ENCODE measurements at places on chromosomes 1 and 21.

GRCh38 chr1:220067269-220068204 is 21.2 kb upstream of the EPRS1 start:
- DNase-seq: no peak

DNA sequence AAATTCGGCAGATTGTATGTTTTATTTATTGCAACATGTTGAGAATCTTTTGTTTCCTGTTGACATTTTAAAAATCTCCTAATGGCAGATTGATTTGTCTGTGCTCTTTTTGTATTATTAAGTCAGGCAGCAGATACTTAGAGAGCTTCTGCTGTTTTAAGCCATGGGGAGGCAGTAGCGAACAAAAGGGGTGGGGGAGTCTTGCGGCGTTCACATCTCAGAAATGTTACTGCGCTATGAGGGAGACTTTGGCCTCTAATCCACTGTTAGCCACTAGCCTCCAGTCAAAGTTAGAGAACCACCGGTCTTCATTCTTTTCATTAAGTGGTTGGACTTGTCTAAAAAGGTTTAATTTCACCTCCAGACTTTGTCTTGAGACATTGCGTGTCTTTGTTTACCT is 93.6 kb downstream of the DYRK1A start:
- no peak for DNase-seq

GRCh38 chr1:221815660-221816059 is 73.8 kb upstream of the DUSP10 start:
- no peak for DNase-seq

GRCh38 chr1:204507317-204508105 is 8.7 kb upstream of the MDM4 start:
- DNase-seq: peak; percentile 52

- no peak for DNase-seq
Measured at GRCh38 chr21:42367367-42368165, 1.2 kb upstream of the TFF1 start.

- no peak for DNase-seq
Measured at GRCh38 chr1:153628638-153629342, 556 bp downstream of the S100A1 start.

DNA sequence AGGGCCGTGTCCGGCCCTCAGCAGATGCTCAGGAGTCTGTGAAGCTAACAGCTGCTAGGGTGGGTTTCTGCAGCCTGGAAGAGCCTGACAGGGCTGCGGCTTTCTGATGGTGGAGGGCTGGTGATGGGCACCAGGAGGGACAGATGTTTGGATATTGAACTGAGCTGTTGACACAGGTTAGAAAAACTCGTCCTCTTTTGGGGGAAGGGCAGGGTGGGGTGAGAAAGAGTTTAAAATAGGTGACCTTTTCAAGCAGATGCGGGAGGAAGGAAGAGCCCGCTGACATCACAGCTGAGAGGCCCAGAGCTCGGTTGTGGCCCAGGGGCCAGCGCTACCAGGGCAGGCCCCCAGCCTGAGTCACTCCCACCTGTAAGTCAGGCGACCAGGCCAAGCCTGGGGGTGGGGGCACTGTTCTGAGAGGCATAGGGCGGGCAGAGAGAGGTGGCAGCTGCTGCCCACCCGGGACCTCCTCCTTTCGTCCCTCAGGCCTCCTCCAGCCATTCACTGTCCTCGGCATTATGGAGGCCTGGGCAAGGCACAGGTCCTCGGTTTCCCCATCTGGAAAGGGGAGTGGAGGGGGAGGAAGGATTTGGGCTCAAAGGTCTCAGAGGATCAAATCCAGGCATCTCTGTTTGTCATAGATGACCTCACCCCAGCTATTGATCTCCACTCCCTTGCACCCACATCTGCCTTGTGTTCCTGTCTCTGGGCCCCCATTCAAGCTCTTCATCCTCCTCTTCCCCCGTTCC is 32.3 kb upstream of the ID3 start:
- DNase-seq: no peak

DNA sequence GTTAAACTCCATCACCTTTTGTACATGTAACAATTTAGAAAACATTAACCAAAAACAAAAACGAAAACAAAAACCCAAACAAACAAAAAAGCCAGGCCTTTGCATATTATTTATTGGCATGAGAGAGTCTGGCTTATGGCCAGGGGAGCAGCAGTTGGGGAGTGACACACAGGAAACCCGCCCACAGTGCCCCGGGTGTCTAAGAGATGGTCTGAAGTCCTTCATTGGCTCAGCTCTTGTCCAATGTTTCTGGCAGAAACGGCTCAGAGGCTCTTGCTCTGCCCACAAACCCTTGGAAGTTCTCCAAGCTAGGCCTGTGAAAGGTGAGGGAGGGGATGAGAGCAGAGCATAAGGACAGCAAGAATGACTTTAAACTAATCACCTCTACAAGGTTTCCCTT is 131.5 kb downstream of the CNIH3 start:
- no peak for DNase-seq

- DNase-seq: no peak
Measured at GRCh38 chr21:40051801-40052200, 184.6 kb downstream of the PCP4 start.

DNA sequence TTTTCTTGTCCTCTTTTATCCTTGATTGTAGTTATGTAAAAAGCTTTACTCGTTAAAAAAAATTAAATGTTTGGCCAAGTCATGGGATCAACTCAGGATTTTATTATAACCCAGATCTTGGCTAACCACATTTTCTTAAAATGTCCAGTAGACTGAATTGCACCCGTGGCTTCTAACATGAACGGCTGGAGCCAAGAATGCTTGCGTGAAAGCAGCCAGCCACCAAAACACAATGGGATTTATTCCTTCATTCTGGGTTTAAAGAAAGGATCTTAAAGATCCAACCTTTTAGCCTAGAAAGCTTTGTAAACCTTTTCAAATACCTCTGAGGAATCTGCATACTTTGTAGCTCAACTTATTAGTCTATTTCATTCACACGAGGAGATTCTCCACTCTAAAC is 404.4 kb downstream of the USP25 start:
- no peak for DNase-seq

- no peak for DNase-seq
Measured at GRCh38 chr1:85330214-85330631, 53.8 kb upstream of the BCL10 start.

DNA sequence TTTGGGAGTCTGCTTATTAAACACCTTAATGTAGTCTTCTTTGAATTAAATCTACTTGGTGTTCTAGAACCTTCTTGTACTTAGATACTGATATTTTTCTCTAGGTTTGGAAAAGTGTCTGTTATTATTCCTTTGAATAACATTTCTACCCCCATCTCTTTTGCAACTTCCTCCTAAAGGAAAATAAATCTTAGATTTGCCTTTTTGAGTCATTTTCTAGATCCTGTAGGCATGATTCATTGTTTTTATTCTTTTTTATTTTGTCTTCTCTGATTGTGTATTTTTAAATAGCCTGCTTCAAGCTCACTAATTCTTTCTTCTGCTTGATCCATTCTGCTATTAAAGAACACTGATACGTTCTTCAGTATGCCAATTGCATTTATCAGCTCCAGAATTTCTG is 155.9 kb upstream of the NEGR1 start:
- DNase-seq: no peak

- no peak for DNase-seq
Measured at GRCh38 chr1:211335522-211336157, 9.0 kb downstream of the TRAF5 start.

DNA sequence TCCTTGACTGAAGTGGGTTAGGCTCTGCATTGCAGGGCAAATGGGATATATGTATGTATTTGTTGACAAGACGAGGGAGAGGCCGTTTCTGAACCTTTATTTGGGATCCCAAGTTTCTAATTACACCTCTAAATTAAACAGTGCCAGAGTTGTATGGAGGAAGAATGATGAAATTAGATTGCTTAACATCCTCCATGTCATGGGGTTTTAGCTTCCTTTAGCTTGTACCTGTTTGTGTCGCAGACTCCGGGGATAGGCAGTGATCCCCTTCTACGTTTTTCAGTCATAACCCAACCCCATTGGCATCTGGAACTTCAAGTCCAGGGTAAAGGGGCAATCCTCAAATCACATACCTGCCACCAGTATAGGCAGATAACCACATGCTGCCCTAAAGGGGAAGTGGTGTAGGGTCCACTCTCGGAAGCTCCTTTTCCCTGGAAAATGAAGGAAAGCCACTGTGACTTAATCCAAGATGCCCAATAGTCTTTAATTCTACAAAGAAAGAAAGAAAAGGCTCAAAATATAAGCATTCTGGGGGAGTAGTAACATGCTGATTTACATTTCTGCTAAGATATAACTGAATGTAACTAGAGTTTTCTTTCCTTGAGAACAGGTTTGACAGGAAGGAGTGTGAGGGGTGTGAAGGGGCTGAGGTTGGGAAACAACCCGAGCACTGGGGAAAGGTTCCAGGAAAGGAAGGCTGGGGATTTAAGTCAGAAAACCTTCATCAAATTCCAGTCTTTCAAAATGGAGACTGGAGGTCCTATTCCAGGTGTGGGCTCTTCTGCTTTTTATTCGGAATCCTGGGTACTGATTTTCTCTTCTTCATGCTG is 77.6 kb downstream of the RGL1 start:
- DNase-seq: no peak

DNA sequence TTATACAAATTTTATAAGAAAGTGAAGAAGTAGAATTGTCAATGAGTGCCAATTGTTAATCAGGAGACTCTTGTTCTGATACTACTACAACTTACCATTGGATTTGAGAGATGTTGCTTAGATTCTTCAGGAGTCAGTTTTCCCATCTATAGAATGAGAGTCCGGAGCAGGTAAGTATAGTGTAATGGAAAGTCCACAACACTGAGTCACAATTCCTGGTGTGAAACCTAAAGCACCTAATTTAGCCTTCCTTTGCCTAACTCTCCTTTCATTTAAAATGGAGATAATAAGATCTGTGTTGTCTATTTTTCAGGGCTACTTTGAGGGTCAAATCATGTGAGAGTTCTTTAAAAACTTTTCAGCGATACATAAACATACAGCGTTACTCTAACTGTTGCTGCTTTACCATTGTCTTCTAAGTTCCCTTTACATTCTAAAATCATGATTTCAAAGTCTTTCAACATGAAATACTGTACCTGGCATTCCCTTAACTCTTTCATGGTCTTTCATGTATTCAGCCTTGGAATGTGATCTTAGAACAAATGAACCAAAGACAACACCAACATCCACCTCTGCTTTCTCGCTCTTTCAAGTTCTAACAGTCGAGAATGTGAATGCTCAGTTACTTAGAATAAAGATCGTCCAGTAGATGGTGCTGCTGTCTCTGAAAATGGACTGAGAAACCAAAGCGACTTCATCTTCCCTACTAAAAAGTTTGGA is 90.9 kb downstream of the SLC30A10 start:
- DNase-seq: peak; percentile 84

DNA sequence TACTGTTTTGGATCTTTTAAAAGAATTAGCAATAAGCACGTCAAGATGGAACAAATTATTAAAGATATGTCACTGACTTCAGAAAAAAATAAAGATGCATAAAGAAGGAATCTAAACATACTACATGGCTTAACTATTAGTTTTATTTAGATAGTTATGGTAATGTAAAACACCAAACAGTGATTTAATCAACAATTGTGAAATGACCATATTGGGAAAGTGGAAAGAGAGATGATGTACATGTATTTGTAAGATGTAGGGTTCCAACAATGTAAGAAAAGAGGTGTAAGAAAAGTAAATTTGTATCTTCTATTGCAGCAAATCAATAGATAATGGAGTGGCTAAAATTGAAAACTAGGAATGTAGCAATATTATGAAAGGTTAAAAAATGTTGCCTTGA is 6.4 kb upstream of the AIM2 start:
- no peak for DNase-seq

DNA sequence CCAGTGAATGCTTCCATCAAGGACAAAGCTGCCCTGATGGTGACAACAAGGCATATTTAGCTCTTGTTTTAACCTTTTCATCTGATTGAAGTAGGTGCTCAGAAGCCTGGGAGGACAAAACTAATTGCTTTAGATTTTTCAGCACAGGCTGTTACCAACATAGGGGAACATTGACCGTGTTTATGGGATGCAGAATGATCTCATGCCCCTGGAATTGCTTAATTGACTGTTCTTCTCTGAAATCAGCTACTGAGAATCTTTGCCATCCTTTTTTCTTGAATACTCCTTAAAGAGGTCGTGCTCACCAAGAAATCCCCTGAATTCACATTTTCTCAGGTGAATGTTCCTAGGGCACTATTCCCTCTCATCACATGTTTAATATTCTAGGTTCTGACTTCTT is 95.9 kb upstream of the CCDC190 start:
- DNase-seq: no peak

- no peak for DNase-seq
Measured at GRCh38 chr21:30714456-30714855, 4.1 kb downstream of the KRTAP21-3 start.

DNA sequence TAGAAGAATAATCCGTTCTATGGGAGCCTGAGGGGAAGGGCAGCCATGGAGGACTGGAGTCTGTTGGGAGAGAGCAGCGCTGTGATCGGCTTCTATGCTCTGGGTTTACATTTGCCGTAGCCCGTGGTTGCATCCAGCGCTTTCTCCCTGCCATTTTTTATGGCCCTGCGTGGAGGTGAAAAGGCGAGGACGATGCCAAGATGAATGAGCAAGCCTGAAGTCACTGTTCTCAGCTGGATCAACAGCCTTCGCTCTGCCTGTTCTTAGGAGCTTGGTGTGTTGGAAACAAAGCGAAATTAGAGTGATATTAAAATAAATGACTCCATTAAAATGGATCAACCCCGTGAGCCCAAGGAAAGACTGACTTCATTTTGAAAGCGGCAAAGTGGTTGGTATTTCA is 120.2 kb downstream of the KCNJ6 start:
- DNase-seq: no peak

All from pons (tissue), 1 donor.